ENCODE measurements at places on chromosomes 4 and X. TPM values are rescaled to one million over a fixed set of nuclear protein-coding genes. Genes with fewer than 3 reads are reported as not detected.

GRCh38 chr4:174259580-174259979 lies 23.9 kb downstream of the FBXO8 start:
- no peak for DNase-seq

GRCh38 chr4:48781968-48782367 lies 1.9 kb upstream of the FRYL start:
- no peak for DNase-seq

GRCh38 chr4:122542411-122543236 lies 78.2 kb downstream of the IL21 start:
- peak; percentile 60 for DNase-seq

DNA sequence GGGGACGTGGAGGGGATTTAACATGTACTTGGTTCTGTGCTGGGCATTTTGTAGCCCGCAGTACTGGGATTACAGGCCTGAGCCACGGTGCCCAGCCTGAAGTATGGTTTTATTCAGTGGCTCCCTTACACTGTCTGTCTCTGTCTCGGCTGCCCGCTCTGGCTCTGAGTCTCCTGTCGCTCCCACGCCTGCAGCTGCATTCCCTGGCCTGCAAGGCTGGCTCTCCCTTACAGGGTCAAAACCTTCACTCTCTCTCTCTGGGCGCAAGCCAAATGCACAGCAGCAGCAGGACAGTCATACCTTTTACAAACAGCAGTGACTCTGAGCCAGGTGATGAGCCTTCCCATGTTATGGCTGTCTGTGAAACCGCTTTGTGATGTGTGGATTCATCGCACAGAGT lies 72.1 kb downstream of the HTRA3 start:
- no peak for DNase-seq

The LRIT3 gene
- total RNA-seq, result not detected

The ENAM gene
- total RNA-seq, result 0.20 TPM

- DNase-seq, result no peak
These were observed 5.0 kb upstream of the FBXW7 start for GRCh38 chr4:152540941-152541340.

The CHRDL1 gene
- 4.1 TPM for total RNA-seq

The GAGE2A gene
- 5.9 TPM for total RNA-seq

DNA sequence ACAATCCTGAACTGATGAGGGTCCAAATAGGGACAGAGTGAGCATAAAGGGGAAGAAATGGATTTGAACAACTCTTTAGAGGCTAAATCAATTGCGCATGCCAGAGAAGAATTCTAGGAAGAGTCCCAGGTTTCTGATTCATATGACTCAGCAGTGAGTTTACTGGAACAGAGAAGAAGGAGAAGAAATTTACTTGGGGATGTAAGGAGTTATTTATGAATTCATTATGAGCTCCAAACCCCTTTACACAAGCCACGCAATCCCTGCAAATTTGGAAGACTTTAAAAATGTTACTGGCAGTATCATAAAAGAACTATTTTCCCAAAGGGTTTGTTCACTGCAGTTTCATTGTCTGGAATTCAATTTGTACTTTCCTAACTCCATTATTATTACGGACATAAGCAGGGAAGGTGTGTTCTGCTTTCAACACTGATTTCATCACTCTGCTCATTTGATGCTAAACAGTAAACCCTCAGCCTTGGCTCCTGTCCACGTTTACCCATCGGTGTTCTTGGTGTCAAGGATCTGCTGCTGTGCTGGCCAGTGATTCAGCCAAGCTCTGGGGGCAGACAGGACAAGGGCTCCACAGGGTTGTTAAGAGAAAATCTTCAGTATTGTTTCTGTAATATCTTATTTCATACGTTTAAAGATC lies 273.7 kb downstream of the HNRNPD start:
- DNase-seq, result no peak

The RASL11B gene
- total RNA-seq, result not detected

DNA sequence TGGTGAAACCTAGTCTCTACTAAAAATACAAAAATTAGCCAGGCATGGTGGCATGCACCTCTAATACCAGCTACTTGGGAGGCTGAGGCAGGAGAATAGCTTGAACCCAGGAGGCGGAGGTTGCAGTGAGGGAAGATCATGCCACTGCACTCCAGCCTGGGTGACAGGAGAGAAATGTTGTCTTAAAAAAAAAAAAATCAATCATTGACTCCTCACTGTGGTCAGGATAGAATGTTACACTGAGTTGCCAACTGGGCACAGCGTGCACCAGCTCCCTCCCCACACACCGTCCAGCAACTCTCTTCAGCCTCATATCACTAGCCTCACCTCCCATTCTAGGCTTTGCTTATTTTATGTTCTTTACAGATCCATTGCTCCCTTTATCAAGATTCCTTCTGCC lies 79.5 kb downstream of the CHRNA9 start:
- no peak for DNase-seq

DNA sequence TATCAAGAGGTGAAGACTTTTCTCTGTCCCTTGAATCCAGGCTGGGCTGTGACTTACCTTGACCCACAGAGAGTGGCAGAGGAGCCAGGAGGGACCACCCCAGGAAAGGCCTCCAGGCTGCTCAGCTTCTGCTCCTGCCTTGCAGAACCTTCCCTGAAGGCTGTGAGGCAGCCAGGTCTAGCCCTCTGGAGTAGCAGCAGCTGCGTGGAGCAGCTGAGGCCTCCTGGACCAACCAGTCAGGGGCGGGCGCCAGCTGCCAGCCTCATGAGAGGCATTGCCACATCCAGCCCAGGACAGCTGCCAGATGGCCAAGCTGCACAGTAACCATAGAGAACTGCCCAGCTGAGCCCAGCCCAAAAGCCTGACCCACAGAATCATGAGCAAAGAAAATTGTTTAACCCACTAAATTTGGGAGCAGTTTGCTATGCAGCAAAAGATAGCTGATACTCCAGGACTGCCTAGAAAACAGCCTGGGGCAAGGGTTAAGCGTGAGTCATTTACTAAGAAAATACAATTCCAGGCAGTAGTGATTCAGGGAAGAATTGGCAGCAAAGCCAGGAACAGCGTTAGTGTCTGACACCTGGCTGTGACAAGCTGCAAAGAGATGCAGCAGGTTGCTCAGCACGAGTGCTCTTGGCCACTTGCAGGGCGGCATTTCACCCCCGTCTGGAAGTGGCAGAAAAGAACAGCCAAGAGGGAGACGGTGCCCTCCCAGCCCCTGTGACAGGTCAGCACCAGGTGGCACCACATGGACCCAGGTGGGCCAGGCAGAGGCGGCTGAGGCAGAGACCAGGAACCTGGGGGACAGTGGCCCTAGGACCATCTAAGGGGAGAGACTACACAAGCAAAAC lies 14.7 kb upstream of the PDE6B start:
- DNase-seq, result peak; percentile 57

All from HT1080 (cell line).